ENCODE measurements at places on chromosomes 6 and 20.

DNA sequence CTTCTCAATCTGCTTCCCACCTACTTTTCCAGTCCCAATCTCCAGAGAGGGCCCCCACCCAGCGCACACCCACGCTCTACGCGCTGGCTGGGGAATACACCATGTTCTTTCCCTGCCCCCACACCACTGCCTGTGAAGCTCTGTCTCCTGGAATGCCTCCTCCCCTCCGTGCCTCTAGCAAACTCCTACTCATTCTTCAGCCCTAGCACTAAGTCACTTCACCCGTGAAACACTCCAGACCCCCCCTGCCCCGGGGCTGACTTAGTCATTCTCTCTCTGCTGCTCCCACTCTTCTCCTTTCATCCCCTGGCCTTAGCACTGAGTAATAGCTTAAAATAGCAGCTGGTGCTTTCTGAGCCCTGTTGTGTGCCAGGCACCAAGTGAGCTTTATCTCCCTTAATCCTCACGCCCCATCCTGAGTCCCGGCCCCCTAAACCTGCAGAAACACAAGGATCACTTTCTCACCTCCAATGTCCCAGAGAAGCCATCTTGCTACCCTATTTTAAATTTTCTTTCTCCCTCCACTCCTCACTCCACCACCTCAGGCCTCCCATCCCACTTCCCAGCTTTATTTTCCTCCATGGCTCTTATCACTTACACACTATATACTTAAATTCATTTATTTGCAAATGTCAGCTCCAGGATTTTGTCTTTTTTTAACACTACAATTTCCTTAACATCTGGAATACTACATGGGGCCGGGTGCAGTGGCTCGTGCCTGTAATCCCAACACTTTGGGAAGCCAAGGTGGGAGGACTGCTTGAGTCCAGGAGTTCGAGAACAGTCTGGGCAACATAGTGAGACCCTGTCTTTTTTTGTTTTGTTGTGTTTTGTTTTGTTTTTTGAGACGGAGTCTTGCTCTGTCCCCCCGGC lies 6.3 kb upstream of the PARD6B start:
- peak; percentile 65 for DNase-seq

GRCh38 chr6:122780114-122780513 lies 598 bp downstream of the FABP7 start:
- DNase-seq = no peak

GRCh38 chr6:47277702-47278101 lies 32.0 kb downstream of the TNFRSF21 start:
- no peak for DNase-seq

GRCh38 chr6:170176136-170176897 lies 114.6 kb downstream of the DLL1 start:
- DNase-seq = no peak

All from stimulated activated CD4-positive, alpha-beta T cell treated with anti-CD3 and anti-CD28 coated beads, TNF-alpha, amount 100 ng/mL, for 24 hours (primary cell).